Endodermal cell (in vitro differentiated cells): ENCODE measurements at places on chromosomes 7 and 10.
A peak's percentile ranks its signal among the peaks of the same experiment; 100 is the strongest.

DNA sequence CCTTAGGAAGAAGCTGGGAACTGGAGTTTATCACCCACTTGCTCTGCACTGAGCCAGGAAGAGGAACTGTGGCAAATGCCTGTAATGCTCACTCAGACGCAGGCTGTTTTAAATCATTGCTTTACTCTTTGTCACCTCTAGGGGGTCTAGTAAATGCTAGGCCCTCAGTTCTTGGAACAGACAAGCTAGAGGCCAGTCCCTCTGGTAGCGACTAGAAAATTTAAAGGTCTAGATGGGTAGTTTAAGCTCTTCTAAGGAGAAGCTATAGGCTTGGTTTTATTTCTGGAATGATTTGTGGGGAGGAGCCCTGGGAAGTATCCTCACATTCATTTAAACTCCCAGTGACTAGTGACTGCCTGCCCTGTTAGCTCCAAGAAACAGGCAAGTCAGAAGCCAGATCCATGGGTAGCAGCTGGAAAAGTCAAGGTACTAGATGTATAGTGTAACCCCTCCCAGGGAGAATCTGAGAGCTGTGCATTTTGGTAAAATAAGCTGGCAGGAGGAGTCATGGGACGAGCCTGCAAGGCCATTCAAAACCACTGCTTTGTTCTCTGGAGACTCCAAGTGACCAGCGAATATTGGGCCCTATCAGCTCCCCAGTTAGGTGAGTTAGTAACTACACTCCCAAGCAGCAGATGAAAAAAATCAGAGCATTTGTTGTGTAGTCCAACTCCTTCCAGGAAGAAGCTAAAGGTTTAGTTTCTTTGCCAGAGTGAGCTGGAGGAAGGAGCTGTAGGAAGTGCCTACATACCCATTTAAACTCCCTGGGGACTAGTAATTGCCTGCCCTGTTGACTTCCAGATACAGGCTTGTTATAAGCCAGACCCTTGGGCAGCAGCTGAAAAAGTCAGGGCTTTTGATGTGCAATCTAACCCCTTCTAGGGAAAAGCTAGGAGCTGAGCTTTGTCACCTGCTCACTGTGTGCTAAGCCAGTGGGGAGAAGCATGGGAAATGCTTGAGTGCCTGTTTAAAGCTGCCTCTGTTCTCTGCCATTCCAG lies 68.9 kb downstream of the DYNC1I1 start:
- DNase-seq, result peak; percentile 66

- peak; percentile 23 for DNase-seq
Measured at GRCh38 chr10:47031901-47032465, 120.8 kb downstream of the PTPN20 start.

DNA sequence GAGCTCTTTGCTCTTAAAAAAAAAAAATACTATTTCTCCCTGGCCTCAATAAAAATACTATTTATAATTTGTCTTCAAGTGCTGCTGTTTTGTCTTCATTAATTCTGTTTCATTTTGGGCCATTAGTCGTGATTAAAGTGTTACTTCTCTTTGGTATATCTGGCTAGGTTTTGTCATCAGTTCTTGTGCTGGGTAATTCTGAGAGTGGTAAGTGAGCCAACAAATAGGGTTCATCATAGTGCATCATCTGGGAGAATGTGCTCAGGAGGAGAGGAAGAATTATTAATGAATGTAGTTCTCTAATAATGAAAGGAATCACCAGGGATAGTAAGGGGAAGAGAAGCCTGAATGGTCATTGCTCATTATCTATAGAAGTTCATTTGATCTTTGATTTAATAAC lies 70.0 kb downstream of the LCOR start:
- DNase-seq, result no peak

DNA sequence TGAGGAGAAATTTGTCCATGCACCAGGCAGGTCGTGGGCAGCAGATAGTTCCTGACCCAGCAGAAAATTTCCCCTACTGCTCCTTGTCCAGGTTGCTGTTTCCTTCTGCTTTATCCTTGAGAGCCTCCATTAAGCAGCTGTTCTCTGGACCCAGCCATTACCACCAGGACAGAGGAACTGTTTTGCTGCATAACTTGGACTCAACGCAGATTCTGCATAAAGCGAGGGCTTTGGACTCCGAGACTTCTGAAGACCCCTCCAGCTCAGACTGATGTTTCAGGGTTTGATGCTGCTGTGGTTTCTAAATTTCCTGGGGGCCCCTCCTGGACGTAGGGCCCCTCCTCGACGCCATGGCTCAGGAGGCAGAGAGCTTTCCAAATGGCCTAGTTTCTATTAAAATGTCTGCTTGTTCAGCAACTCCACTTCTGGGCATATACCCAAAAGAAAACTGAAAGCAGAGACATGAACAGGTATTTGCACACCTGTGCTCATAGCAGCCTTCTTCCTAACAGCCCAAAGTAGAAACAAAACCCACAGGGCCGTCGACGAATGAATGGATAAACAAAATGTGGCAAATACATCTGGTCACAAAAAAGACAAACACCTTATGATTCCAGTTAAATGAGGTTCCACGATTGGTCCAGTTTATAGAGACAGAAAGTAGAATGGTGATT lies 28.3 kb upstream of the LMTK2 start:
- peak; percentile 36 for DNase-seq

DNA sequence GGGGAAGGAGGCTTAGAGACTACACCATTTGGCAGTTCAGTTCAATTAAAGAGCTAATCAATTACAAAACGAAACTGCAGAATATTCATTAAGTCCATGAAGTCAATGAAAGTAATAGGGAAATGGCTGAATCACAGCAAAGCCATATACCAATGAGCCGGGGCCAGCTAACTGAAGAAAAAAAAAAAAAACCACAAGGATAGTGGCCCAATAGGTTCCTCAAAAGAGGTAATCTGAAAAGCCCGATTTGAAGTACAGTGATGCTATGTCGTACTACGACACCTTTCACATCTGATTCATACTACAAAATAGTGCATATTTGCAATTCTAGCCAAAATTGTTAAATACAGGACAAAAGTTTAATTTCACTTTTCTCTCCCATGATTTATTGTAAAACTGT lies 2.5 kb downstream of the ARHGAP12 start:
- DNase-seq, result no peak

GRCh38 chr7:37920849-37921805 lies 687 bp downstream of the EPDR1 start:
- peak; percentile 90 for DNase-seq

DNA sequence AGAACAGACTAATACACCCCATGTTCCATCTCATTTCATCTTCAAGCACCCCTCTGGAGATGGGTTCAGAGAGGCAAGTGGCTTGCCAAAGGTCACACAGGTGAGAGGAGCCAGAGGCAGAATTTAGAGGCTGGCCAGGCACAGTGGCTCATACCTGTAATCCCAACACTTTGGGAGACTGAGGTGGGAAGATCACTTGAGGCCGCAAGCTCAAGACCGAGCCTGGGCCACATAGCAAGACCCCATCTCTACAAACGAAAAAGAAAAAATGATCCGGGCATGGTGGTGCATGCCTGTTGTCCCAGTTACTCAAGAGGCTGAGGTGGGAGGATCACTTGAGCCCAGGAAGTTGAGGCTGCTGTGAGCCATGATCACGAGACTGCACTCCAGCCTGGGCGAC lies 34.7 kb upstream of the MYL10 start:
- no peak for DNase-seq

DNA sequence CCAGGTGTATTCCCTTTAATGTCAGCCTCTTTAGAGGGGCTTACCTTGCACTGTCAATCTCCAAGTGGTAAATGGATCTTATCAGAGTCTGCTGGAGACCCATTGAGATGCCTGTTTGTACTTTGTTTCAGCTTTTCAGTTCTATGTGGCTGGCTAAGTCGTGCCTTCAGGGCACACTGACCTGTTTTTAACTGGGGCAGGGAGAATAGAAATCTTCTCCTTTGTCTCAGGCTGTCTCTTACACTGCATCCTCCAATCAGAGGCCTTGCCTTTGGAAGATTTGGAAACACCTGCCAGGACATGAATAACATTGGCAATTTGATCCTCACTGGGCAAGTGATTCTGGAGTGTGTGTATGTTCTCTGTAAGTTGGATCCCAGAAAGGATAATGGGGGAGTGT lies 65.0 kb downstream of the POU6F2 start:
- DNase-seq, result no peak

- no peak for DNase-seq
Measured at GRCh38 chr7:41694495-41694894, 8.4 kb downstream of the INHBA start.

DNA sequence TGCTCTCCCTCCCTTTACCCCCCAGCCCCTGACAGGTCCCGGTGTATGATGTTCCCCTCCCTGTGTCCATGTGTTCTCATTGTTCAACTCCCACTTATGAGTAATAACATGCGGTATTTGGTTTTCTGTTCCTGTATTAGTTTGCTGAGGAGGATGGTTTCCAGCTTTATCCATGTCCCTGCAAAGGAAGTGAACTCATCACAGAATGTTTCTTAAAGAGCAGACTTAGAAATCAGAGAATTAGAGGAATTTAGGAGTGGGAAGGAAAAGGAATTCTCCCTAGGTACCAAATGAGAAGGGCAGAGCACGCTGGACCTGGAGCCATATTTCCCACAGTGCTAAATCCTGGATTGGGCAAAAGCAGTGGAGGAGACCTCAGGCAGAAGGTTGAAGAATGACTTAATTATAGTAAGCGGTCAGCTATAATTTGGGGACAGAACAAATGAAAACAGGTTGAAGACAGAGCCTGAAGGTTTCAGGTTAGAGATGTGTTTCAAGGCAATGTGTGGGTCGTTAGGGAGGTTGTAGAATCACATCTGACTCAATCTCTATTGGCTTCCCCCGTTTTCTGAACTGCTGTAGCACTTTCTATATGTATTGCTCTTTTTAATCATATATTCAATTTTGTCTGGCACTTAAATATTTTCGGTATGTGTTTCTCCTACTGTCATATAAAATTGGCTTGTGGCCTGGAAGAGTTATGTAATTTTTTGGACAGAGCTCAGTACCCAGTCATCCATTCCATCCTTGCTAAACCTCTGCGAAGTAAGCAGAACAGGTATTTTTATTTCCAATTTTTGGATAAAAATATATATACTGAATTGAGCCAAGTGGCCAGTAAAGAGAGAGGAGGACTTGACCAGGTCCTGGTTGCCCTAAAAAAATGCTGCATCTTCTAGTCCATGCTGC lies 210.5 kb upstream of the KLF6 start:
- no peak for DNase-seq

DNA sequence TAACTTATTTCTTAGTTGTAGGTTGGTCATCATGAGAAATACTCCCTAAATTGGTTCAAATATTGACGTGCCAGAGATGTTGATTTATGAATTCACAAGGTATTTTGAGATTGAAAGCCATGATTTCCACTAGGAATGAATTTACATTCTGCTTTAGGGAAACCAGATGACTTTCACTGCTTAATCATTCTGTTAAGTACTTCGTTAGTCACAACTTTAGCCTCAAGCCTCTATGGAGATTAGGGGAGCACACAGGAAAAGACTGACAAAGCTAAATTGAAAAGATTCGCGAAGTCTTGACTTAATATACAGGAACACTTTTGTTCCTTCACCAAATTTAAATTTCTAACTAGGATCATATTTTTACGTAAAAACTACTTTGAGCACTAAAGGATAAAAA lies 250.4 kb upstream of the CACNA2D1 start:
- DNase-seq, result no peak

DNA sequence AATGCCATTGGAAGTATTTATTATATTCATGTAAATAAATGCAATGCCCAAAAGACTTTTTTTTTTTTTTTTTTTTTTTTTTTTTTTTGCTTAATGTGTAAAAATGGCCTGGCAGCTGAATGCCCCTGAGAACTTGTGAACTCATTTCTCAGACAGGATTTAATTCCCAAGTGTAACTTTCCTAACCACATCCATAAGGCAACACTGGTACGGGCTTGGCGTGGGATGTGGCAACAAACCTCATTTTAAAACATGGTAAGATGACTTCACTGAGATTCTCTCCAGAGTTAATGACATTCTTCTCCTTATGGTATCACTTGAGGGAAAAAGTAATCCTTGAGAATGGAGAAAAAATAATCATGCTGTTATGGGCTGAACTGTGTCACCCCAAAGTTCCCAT lies 150.4 kb downstream of the DGKI start:
- DNase-seq, result no peak

- peak; percentile 56 for DNase-seq
Measured at GRCh38 chr7:77727936-77728701, 31.9 kb downstream of the RSBN1L start.

GRCh38 chr10:71845410-71846405 lies 5.3 kb downstream of the PSAP start:
- no peak for DNase-seq

DNA sequence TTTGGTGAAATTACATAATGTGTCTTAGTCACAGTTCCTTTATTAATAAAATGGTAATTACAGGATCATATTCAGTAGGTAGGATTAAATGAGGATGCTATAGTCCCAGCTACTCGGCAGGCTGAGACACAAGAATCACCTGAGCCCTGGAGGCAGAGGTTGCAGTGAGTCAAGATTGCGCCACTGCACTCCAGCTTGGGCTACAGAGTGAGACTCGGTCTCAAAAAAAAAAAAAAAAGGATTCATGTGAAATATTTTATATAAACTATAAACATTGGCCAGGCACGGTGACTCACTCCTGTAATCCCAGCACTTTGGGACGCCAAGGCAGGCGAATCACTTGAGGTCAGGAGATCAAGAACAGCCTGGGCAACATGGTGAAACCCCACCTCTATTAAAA lies 197.9 kb downstream of the IMMP2L start:
- no peak for DNase-seq

- DNase-seq, result peak; percentile 45
Measured at GRCh38 chr10:43128958-43129706, 9.1 kb upstream of the CSGALNACT2 start.

DNA sequence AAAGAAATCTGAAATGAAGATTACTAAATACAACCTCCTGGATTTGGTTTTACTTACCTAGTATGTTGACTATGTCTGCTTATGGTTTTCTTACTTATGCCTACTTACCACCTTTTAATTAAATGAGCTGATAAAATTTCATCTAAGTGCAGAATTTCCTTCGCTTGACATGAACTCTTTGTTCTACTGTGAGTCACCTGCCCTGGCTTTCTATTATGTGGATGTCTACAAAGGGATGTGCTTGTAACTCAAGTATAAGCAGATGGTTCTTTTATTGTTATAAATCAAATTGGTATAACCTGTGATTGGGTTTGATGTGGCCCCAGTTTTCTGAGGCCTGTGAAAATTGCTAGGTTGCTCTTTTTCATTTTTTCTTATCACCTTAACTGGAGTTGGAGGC lies 389.1 kb upstream of the ANKRD30A start:
- DNase-seq, result no peak

GRCh38 chr7:148223160-148223559 lies 367.4 kb upstream of the C7orf33 start:
- no peak for DNase-seq

- no peak for DNase-seq
Measured at GRCh38 chr7:30648744-30649540, 33.3 kb downstream of the CRHR2 start.

- DNase-seq, result no peak
Measured at GRCh38 chr7:52064493-52064892, 747.9 kb upstream of the COBL start.
